LNCaP clone FGC (cell line): ENCODE measurements at places on chromosomes 2 and 18.

DNA sequence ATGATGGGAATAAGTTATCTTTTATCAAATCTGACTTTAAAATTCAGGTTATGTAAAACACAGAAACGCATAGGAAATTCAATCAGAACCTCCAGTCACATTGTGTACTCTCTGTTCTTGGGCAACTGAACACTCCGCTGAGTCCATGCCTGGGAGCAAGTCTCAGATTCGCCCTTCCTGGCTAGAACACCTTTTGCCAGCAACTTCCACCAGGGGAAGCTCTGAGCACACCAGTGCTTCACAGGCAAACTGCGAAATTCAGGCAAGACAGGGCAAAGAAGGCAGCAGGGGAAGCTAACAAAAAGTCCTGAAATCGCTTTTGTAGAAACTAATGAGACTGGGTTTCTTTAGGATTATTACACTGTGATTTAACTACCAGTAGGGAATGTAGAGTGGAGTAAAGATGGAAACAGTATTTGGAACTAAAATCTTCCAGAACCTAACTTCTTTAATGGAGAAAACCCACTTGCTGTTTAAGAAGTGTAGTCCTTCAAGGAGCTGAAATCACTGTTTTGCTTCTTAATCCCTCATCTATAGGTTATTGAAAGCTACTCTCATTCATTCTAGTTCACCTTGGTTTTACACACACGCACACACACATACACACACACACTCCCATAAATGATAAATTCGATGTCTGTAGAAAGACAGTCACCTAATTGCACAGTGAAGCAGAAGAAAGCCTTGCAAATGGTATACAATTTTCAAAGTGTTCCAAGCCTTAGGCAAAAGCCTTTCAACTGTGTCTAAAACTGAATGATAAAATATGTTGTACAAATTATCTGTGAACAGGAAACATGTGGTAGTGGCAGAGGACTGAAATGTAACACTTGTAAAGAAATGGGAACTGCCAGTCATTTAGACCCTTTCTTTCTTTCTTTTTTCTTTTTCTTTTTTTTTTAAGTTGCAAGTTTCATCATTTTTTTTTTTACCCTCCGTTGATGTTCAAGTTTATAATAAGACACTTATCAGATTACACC lies 214.5 kb downstream of the TMEM182 start:
- DNase-seq, result peak; percentile 10

- DNase-seq, result no peak
These were observed 209.2 kb downstream of the MYT1L start for GRCh38 chr2:2121887-2122286.

GRCh38 chr2:73253901-73254300 lies 19.8 kb downstream of the CCT7 start:
- DNase-seq, result no peak

DNA sequence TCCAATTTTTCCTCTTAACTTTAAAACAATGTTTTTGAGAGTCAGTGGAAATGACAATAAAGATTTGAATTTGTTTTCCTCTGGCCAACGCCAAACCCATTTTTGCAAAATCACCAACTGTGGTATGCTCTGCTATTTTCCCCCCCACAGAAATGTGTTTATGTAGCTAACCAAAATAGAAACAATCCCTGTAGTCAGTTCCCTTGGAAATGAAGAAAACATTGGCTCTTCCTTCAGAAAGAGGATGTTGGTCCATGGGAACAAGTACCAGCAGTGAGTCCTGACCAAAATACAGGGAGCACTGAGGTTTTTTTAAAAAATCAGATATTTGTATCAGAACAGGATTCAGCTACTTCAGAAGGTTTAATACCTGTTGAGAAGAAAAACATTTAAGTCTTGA lies 65.3 kb downstream of the SLC40A1 start:
- no peak for DNase-seq
